ENCODE measurements at places on chromosomes 11 and 22.

- DNase-seq = no peak
These were observed 390.6 kb downstream of the DYNC2H1 start for GRCh38 chr11:103499710-103500340.

- no peak for DNase-seq
These were observed 6.6 kb downstream of the LRRC32 start for GRCh38 chr11:76663912-76664440.

- DNase-seq = peak; percentile 12
These were observed 2.1 kb upstream of the BARX2 start for GRCh38 chr11:129373489-129373953.

GRCh38 chr11:95254716-95255115 is 23.7 kb upstream of the SESN3 start:
- DNase-seq = no peak

DNA sequence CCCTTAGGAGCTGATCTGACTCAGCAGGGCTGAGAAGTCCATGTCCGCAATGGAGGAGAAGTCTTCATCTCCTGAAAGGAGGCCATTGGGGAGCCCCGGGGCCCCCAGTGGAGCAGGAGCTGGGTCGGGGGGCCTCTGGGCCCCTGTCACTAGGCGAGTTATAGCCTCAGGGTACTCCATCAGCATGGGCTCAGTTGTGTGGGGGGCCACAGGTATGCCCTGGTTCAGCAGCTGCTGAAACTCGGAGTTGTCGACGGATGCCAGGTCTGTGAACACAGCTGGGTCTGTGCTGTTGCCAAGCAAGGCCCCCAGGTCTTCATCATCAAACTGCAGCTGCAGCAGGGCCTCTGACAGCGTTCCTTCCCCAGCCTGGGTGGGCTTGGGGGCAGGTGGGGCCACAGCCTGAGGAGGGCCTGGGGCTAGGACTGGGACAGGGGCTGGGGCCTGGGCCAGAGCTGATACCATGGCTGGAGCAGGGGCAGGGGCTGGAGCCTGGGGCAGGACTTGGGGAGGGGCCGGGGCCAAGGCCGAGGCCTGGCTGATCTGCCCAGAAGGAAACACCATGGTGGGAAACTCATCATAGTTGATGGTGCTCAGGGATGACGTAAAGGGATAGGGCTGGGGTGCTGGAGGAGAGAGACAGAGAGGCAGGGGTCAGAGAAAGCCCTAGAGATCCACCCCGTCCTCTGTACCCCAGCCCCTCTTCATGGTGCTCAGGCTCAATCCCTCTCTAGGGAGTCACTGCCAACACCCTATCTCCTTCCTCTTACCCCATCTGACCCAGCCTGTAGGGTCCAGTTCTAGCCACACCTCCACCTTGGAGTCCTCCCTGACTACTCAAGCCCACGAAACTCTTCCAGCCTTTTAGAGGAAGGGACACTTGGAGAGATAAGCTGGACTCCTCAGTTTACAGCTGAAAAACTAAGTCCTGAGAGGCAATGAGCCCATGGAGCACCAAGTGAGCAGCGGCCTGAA is 8.1 kb downstream of the RELA start:
- DNase-seq = no peak

DNA sequence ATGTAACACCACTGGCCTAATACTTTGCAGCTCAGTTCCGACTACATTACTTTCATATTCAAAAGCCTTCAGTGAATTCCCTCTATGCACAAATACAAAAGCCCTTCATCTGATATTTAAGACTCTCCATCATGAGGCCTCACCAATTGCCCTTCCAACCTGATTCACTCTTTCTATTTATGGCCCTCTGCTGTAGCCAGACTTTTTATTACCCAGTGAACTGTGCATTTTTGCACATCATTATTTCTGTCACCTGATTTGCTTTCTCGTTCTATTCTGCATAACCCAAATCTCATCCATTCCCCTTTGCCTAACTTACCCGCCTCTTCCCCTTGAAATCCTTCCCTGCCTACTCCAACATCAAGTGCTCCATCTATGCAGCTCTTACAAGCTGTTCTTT is 78.3 kb downstream of the BBOX1 start:
- no peak for DNase-seq

DNA sequence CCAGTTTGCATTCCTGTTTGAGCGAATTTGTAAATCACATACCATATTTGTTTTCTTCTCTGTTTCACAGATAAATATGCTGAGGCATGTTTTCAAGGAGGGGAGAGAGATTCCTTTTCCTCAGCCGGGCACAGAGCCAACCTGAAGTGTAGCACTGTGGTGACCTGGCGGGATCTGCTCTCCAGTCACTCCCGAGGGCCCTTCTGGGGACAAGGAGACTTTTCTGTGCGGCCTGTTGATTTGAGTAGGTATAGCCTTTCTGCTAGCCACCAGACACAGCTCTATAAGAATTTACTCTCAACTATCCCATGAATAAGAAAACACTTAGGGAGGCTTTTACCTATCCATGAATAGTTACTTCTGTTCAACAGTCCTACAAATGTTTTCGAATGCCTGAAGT is 63.5 kb upstream of the FDX1 start:
- DNase-seq = peak; percentile 45

DNA sequence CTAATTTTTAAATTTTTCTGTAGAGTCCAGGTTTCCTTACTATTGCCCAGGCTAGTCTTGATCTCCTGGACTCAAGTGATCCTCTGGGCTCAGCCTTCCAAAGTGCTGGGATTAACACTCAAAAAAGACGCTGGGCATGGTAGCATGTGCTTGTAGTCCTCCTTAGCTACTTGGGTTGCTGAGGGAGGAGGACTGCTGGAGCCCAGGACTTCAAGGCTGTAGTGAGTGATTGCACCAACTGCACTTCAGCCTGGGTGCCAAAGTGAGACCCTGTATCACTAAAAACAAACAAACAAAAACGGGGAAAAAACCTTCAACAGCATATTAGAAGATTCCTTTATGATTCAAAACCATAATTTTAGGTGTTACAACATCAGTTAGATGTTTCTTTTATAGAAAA is 44.6 kb downstream of the RSF1 start:
- no peak for DNase-seq

Measured in brain (organoid and tissue), 16 donors.